RKO (cell line): ENCODE measurements at places on chromosomes 11 and 22.

DNA sequence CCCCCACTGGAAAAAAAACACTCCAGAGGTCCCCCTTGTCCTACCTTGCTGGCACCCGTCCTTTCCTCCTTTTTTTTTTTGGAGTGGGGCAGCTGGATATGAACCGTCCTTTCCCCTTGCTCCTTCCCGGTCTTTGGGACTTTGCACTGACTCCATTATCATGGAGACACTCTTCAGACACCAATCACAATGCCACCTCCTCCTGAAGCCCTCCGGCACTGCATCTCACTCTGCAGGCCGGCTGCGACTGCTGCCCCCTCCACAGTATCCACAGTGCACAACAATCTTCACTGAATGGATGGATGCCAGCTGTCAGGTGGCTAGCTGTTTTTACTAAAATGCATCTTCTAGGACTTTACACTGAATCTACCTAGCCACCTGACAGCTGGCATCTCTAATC is 12.7 kb upstream of the RGL4 start:
- no peak for DNase-seq

GRCh38 chr11:99098751-99099150 is 78.0 kb downstream of the CNTN5 start:
- DNase-seq, result no peak

DNA sequence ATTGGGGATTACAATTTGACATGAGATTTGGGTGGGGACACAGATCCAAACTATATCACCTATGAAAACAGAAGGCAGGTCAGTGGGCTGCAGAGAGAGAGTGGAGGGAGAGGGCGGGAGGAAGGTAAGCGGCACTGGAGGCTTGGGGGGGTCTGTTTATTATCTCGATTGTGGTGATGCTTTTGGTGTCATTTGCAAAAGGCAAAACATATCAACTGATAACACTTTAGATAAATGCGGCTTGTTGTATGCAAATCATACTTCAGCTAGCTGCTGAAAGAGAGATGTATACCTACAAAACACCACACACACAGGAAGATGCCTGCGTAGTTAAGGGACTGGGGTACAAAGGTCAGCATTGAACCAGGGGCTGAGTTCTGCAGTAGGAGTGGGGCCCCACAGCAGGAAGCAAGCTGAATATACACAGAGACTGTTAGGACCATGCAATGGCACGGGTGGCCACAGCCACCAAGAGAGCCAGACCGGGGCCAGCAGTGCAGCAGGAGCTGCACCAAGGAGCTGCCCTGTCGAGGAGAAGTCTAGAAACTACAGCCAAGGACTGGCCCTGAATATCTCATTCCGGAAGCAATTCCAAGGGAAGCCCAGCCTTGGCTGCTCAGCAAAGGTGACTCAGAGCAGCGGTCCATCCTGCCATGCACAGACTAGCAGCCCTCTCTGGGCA is 23.8 kb upstream of the TOLLIP start:
- peak; percentile 45 for DNase-seq

DNA sequence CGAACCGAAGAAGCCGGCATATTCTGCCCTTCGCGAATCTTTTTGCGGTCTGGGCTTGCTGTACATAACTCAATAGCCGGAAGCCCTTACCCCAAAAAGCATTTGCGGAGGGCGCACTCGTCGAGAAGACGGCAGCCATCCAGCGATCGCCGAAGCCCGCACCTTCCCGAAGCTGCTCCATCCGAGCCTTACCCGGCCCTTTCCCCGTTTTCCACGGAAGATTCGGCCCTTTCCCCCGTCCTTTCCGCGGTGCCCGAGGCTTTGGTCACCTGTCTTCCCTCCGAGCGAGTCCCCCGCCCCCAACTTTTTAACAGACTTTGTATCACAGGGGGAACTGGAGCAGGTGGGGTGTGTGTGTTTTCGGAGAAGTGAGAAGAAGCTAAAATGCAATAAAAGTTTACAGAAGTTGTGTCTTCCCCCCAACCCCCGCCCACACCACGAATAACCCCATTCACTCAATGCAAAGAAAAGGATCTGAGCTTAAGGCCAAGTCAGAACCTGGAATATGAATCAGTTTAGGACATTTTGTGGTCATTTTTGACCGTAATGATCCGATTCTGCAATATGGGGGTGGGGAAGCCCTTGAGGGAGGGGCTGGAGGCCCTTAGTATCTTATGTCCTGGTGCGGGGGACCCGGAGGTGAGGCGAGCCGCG is 99.0 kb upstream of the HSD17B12 start:
- no peak for DNase-seq

DNA sequence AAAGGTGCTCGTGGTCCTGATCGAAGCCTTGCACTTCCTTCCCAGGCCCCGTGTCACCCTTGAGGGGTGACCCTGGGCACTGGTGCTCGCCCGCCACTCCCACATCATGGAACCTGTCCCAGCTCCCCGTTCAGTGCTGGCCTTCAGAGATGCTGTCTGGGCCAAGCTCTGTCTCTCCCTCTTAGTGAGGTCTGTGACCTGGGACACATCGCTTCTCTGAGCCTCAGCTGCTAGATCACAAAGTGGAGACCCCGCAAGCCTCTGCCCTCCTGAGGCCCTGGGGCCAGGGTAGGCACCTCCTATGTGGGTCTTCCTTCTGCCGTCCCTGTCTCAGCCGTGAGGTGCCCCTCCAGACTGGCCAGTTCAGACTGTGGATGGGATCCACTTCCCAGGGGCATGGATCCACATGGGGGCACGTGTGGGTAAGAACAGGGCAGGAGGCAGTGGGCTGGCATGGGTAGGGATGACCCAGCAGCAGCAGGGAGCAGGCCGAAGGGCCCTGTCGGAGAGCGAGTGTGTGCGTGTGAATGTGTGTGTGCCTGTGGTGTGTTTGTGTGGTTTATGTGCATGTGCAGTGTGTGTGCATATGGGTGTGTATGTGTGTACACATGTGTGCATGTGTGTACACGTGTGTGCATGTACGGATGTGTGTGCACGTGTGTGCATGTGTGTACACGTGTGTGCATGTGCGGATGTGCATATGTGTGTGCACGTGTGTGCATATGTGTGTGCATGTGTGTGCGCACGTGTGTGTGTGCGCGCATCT is 1073.7 kb downstream of the BRD1 start:
- no peak for DNase-seq

GRCh38 chr11:130997278-130997677 is 81.0 kb upstream of the SNX19 start:
- no peak for DNase-seq

- no peak for DNase-seq
Measured at GRCh38 chr11:125586623-125587022, 6.0 kb upstream of the STT3A start.

DNA sequence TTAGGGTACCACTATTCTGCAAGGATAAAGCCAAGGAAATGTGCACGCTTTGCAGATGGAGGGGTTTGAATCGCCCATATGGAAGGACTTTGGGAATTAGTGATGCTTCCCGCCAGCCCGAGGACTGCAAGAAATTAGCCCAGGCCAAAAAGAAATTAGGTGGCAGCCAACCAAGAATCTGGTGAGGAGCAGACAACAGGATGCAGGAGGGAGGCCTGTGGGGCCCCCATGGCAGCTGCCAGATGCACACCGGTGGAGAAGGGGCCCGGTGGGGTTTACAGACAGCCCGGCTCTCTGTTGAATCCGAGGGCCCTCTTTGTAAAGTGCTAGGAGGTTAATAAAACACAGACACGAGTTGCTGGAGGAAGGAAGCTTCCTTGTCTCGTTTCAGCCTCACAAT is 73.5 kb downstream of the TIMP3 start:
- no peak for DNase-seq

DNA sequence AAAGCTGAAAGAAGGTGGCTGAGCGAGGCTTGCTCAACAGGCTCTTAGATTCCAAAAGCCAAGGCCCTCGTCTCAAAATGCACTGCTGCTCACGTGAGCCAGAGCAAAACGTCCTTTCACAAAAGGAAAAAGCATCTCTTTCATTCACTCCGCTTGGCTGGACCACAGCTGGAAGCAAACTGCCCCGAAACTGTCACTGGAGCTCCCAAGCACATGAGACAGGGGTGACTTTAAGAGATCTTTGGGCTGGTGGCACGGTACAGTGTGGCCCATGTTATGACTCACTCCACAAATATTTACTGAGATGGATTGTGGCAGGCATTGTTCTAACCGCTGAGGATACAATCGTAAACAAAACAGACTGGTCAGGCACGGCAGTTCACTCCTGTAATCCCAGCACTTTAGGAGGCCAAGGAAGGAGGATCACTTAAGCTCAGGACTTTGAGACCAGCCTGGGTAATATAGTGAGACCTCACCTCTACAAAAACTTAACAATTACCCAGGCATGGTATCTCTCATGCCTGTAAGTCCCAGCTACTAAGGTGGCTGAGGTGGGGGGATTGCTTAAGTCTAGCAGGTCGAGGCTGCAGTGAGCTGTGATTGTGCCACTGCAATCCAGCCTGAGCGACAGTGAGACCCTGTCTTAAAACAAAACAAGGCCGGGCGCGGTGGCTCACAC is 3.6 kb downstream of the PLA2G6 start:
- peak; percentile 79 for DNase-seq
